IMR-90 (cell line): ENCODE measurements at places on chromosomes 4 and X. TPM values are rescaled to one million over a fixed set of nuclear protein-coding genes. Genes with fewer than 3 reads are reported as not detected.
A peak's percentile ranks its signal among the peaks of the same experiment; 100 is the strongest.

Gene RBMX
- 318 and 337 TPM in 2 replicates for total RNA-seq

Gene SH3TC1
- total RNA-seq: 1.4 and 1.6 TPM in 2 replicates

Gene EMCN
- total RNA-seq: not detected in 2 replicates

Gene PPP4R3C
- not detected in 2 replicates for total RNA-seq

Gene CNGA1
- not detected in 2 replicates for total RNA-seq

Gene RTL9
- 0.56 and 0.90 TPM in 2 replicates for total RNA-seq

Gene AMBN
- total RNA-seq: not detected in 2 replicates

Gene PPEF1
- total RNA-seq: not detected in 2 replicates

Gene GYPA
- total RNA-seq: not detected in 2 replicates

Gene NUP62CL
- not detected in 2 replicates for total RNA-seq

Gene GALNTL6
- total RNA-seq: under 0.01 TPM in 1 of 2 replicates, not detected in the other

Gene BANK1
- total RNA-seq: under 0.01 and 0.28 TPM in 2 replicates

Gene STARD8
- 1.6 and 1.7 TPM in 2 replicates for total RNA-seq

Gene ARSJ
- total RNA-seq: 126 and 143 TPM in 2 replicates

Gene PPARGC1A
- total RNA-seq: under 0.01 TPM in 2 replicates

Gene SULT1E1
- not detected in 2 replicates for total RNA-seq

Gene F9
- total RNA-seq: not detected in 2 replicates

Gene SOWAHD
- total RNA-seq: 0.18 and 0.28 TPM in 2 replicates

Gene TACR3
- total RNA-seq: not detected in 2 replicates

DNA sequence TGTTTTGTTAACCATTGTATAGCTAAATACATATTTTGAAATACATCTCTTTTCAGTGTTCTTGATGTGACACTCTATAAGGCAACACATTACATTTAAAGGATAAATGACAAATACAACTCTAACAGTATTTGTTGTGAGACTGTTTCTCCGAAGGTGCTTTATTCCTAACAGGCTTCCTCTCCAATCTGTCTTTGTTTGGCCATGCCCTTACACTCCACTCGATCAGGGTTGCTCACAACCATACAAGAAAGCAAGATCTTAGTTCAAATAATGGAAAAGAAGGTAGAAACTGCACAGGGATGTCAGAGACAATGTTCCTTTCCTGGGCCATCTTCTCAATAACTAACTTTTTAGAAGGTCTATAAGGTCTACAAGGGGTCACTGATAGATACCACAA is 36.5 kb downstream of the AMMECR1 start:
- DNase-seq: no peak

- DNase-seq: peak; percentile 76
Observed at GRCh38 chr4:169159624-169160171, 111.1 kb downstream of the SH3RF1 start.

DNA sequence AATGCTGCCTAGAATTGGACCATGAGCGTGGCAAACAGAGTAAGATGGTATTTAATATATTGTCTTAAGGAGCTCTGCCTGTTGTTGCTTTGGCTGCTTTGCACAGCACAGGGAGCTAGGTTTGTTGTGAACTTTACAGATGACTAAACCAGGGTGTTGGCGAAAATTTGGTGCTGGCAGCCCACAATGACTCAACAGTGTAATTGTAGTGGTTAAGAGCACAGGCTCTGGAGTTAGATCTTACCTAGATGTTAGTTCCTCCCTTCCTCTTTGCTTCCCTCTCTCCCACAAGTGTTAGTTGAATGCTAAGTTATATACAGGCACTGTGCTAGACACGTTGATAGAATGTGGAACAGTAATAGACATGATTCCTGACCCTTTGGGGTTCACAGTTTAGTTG is 128.9 kb upstream of the TRPC5 start:
- DNase-seq: peak; percentile 45

DNA sequence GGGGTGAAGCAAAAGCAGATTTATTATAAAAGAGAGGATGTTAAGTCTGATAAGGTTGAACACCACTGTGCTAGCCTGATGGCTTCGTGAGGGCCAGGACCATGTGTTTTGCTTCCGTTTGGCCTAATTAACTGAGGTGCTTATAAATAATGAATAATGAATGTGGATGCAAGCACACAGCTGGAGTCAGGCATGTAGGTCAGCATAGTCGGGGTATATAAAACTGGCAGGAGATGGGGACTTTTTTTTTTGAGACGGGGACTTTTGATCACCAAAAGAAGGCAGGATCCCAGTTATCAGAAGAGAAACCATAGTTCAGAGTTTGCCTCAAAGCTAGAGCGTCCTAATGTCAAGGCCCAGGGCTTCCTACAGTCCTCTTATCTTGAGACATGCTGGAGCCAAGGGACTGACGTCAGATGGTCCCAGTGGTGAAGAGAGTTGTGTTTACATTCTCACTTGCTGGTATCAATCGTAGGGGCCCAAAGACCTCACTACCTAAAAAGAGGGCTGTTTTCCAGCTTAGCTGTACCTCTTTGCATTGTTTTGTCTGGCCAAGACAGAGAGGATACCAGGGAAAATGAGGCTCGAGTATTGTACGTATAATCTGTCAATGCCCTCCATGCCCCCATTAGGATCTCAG is 50.4 kb downstream of the RTL9 start:
- peak; percentile 76 for DNase-seq

DNA sequence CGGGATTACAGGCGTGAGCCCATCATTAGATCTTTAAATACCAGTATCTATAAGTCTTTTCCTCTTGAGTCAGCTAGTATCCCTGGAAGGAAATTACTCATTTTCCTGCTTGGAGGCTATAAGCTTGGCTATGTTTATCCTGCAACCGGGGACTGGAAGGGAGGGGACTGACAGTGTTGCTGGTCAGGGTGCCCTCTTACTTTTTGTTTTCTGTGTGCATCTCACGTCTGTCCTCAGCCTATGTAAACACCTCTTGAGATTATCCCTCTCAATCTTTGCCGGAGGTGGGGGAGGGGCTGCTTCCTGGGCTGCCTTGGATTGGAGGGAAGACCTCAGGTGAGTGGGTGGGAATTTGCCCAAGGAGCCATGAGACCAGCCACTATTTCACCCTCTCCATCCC is 37.0 kb downstream of the HTT start:
- peak; percentile 82 for DNase-seq

GRCh38 chrX:94366616-94367015 is 692.6 kb downstream of the FAM133A start:
- no peak for DNase-seq

DNA sequence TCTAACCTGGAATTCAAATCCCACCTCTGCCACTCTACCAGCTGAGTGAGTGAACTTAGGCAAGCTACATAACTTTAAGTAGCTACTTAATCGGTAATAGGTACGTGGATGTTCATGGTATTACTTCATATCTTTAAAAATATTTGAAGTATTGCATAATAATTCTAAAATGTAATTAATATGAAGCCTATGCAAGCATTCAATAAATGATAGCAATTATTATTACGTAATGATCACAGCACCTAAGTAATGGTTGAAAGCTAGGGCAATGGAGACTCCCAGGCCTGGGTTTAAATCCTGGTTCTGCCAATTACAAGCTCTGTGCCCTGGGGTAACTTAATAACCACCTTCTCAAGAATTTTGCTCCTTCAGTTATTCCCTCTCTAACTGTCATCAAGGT is 26.7 kb downstream of the LHFPL1 start:
- DNase-seq: no peak

GRCh38 chr4:42268824-42269223 is 116.4 kb upstream of the BEND4 start:
- no peak for DNase-seq

- DNase-seq: peak; percentile 53
Observed at GRCh38 chr4:15162465-15163283, 160.4 kb downstream of the CPEB2 start.

DNA sequence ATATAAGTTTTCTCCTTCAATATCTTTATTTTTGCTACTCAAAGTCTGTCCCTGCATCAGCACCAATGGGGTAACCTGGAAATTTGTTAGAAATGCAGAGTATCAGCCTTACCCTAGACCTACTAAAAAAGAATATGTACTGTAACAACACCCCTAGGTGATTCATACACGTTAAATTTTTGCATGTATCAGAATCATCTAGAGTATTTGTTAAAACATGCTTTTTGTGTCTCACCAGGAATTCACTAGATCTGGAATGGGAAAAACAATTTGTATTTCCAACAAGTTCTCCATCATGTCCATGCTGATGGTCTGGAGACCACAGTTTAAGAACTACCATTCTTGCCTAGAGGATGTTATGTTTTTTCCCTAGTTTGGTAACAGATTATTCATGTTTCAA is 196.0 kb upstream of the EDNRA start:
- DNase-seq: no peak

DNA sequence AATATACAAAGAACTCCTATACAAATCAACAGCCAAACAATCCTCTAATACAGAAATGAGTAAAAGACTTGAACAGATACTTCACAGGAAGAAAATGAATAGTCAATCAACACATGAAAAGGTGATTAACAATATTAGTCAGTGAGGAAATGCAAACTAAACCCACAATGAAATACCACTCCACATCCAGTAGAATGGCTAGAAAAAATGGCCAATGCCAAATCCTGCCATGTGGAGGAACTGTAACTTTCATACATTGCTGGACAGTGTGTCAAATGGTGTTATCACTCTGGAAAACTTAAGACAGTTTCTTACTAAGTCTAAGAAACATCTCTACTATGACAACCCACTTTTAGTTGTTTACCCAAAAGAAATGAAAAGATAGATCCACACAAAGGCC is 59.5 kb downstream of the NSG1 start:
- DNase-seq: peak; percentile 55

DNA sequence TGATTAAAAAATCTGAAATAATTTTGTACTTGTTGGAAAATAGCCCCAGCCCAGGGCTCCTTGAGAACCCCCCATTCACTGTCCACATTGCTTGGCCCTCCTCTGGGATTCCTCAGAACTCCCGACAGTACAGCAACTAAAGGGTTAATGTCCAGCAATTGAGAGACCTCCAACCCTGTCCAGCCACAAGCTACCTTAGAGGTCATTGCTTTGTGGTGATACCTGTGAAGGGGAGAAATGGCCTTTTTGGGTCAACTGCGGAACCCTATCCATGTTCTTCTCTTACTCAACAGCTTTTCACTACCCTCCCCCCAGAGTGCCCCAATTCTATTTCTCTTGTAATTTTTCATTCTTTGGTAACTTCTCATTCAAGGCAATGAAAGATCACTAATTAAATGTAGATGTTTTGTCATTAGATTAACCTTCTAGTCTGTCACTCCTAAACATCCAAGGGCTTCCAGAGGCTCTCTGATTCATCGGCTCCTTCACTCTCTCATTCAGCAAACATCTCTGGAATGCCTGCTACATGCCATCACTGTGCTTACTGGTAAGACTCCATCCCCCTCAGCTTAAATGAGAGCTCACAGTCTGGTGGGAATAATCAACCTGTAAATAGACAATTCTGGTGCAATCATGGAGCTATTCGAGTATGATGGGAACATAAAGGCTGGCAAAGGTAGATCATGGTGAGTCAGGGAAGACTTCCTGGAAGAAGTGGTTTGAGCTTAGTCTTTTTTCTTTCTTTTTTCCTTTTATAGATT is 241.4 kb upstream of the PGRMC2 start:
- peak; percentile 99 for DNase-seq

- no peak for DNase-seq
Observed at GRCh38 chrX:35826503-35826902, 28.4 kb downstream of the MAGEB16 start.

- no peak for DNase-seq
Observed at GRCh38 chr4:3497523-3498389, 34.5 kb downstream of the LRPAP1 start.

GRCh38 chr4:39596971-39597370 is 41.7 kb downstream of the SMIM14 start:
- no peak for DNase-seq

- DNase-seq: no peak
Observed at GRCh38 chr4:159632031-159632430, 529.2 kb downstream of the RAPGEF2 start.

DNA sequence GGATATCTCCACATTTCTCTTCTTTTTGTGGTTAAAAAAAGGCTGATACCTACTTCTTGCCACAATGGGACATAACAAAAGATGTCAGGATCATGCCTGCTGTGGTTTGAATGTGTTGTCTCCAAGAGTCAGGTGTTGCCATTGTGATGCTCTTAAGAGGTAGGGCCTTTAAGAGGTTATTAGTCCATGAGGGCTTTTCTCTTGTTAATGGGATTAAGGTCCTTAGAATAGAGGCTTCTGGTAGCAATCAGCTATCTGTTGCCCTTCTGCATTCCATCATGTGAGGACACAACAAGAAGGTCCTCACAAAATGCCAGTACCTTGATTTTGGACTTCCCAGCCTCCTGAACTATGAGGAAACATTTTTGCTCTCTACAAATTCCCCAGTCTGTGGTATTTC is 191.4 kb downstream of the GBA3 start:
- DNase-seq: no peak

DNA sequence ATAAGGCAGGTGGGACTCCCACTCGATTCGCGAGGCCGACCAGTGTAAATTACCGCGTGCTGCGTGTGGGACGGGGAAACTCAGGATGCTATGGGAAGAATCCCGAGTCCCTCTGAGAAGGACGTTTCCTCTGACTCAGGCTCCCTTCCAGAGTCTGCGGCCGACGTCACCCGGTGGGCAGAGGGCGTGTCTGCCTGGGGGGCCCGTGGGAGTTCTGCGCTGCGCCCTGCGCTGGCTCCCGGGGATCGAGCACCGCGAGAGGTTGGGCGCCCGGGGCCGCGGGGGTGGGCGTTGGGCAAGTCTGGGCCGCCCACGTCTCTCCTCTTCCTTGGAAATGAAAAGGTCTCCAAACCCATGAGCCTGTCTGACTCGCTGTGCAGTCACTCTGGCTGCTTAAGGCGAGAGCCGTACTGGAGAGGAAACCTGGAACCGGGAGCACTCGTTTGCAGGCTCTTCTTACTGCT is 568 bp downstream of the NIPAL1 start:
- DNase-seq: peak; percentile 66

- DNase-seq: peak; percentile 94
Observed at GRCh38 chr4:184417802-184418511, 56.4 kb downstream of the IRF2 start.

GRCh38 chr4:143634763-143635162 is 65.7 kb downstream of the FREM3 start:
- DNase-seq: no peak

- DNase-seq: peak; percentile 69
Observed at GRCh38 chr4:13921805-13922204, 294.3 kb upstream of the BOD1L1 start.

GRCh38 chrX:105190252-105190853 is 30.1 kb downstream of the TEX13A start:
- DNase-seq: peak; percentile 6

DNA sequence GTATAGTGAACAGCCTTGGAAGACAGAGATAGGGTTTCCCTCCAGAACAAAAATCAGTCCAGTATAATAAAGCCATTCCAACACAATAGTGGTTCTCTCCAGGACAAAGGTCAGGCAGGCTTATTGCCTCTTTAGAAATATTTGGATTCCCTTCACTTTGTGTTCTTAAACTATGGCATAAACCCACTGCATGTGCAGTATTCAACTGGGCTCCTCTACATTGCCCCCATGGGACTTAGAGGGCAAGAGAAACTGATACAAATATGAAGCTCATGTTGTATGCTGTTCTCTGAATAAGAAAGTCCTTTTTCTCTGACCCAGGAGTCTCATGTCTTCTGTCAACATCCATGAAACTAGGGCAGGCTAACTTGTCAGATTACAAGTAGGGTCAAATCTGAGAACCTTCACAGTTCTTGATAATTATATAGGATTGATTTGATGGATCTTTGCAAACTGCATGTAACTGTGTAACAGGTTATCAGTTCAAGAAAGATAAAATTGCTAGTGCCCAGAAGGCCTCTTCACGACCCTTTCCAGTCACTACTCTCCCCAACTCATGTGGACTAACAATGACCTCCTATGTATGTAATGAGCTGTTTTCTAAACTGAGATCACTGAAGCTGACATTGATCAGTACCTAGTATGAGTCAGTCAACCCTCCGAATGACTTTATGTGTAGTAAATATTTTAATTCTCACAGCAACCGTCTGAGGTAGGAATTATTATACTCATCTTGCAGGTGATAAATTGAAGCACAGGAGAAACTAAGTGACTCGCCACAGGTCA is 31.9 kb upstream of the FAM9C start:
- peak; percentile 51 for DNase-seq
